ENCODE measurements at places on chromosomes 12 and 14.

DNA sequence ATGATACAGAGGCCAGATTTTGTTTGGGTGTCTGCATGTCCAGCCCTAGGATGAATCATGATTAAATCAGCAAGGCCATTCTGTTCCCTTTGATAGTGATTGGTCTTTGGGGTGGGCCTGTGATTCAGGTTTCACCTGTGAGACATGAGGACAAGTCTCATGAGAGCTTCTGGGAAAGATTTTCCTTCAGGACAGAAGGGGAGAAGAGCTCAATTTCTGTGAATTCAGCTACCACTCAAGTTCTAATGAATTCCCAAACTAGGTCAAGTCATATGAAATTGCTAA is 73.4 kb downstream of the ZNF664 start:
- DNase-seq: no peak

DNA sequence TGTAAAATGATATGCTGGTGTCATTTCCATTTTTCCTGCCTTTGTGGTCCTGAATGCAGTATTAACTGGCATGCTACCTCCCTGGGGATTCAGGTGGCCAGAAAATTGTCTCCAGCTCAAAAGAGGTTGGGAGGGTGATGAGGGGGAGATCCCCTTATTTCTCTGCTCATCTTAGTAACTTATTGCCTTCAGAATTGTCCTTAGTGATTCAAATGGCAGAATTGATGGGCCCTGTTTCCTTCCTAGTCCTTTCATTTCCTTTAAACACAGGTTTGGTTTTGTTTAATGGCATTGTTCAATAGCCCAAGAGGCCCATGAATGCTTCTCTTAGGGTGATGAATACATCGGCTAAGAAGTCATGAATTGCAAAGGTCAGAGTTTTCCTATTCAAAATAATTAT is 207.0 kb downstream of the SLC41A2 start:
- no peak for DNase-seq

DNA sequence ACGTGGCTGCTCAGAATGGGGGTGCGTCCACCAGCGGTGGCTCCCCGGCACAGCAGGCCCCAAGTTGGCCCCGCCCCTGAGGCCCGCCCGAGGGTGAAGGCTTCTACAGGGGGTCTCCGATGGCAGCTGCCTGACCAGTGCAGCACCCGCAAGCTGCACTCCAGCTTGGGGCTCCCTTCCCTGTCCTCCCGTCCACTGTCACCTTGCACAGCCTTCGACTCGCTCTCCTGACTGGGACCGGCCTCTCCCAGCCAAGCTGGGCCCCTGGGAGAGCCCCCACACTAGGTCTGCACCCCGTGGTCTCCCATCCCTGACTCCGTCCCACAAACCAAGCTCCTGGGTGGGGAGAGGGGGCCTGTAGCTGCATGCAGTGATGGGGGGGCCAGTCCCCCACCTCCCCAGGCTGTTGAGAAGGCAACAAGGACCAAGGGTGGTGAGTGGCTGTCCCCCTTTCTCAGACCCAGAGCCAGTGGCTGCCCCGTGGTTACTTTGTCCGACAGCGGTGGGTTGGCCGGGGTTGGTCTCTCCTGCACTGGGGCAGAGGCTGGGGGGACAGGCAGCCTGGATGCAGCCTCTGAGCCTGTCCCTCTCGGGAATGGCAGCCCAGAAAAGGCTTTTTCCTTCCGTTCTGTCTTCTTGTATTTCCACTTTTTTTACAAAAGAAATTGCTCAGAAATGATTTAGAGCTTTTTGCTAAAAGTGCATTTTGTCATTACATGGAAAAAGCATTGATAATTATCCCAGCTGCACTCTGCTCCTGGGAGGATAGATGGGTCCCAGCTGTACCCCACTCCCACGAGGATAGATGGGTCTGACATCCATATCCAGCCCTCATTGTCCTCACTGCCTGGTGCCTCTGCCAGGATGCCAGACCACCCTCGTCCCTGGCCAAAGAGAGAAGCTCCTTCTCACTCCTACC is 217.0 kb downstream of the KIF26A start:
- DNase-seq: no peak

- DNase-seq: no peak
Measured at GRCh38 chr12:1182069-1182468, 191.0 kb downstream of the ERC1 start.

- no peak for DNase-seq
Measured at GRCh38 chr12:24697769-24698168, 251.1 kb downstream of the BCAT1 start.

DNA sequence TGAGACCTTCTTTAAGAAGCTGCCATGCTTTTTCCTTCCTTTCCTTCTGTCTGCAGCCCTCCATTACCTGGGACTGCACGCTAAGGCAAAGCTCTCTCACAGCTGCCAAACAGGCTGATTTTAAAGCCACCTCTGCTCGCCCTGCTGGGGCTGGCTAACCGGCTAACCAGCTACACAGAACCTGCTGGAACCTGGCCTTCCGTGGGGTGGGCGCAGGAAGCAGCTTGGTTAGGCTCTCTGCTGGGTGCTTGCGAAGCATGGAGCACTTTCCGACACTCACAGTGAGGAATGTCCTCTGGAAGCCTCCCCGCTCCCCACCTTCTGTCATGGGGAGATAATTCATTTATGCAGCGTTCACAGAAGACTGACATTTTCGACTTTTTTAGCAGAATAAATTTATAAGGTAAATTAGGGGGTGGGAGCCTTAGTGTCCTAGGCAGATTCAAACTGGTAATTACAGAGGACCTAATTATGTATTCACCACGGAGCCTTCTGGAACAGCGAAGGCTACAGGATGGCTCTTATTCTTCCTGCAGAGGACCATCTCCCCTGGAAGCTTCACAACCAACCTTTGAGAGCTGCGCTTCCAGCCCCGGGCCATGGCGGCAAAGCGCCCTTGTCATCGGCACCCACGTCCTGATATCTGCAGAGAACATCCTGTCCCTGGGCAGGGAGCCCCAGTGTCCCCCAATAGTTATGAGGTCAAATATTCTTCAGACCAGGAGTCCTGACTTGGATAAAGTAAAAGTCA is 12.4 kb upstream of the BCL11B start:
- DNase-seq: no peak

DNA sequence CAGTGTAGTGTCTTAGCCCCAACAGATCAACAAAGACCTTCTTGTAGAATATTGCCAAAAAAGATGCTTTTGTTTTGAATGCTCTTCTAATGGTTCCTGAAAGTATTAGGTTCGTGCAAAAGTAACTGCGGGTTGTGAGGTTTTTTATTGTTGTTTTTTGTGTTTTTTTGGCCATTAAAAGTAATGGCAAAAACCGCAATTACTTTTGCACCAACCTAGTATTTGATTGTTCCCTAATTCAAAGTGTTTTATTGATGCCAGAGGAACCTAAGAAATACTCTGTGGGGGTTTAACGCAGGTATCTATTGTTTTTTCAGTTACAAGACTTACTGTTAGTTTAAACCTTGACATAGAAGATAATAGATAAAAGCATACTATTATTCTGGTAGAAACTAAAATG is 150.8 kb upstream of the DAAM1 start:
- no peak for DNase-seq

GRCh38 chr12:111870706-111871105 is 28.7 kb downstream of the MAPKAPK5 start:
- no peak for DNase-seq

GRCh38 chr12:89960011-89960507 is 251.4 kb upstream of the ATP2B1 start:
- no peak for DNase-seq

DNA sequence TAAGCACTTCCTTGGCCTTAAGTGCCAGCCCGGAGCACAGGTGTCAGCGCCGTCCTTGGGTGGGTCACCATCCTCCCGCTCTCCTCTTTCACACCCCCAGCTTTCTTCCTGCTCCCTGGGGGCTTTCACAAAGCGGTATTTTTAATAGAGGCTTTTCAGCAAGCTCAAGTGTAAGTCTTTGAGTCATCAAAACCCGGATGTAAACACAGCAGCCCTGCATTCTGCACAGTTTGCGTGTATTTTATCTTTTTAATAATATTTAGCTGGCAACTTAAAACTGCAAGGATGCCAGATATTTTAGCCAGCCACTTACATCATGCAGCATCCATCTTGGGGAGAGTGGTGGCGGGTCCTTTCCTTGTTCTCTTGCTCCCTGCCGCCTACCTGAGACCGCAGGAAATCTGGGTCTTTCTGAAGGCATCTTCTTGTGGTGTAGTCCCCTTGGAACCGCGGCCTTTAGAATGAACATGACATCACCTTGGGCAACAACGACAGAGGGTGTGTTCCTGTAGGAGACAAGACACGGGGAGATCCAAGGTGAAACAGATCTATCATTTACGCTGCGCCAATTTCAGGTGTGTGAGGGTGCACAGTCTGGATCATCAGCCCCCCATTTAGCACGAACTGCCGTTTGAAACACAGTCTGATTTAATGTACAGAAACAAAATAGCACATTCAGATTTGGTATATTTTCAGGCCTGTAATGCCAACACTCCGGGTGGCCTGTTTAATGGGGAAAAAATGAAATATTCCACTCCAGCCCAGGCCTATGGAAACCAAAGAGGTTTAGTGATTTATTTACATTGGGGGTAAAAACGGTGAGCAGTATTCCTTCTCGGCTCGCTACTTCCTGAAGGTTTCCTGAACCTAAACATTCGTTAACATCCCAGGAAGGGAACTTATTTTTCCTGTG is 12.5 kb upstream of the IRF2BPL start:
- DNase-seq: no peak

- DNase-seq: no peak
Measured at GRCh38 chr12:47944685-47945340, 18.6 kb upstream of the TMEM106C start.

- DNase-seq: no peak
Measured at GRCh38 chr12:84135586-84136279, 776.9 kb downstream of the SLC6A15 start.

Data from anterior cingulate cortex (tissue), 58 donors.